ENCODE measurements at places on chromosomes 7 and 10. TPM values are rescaled to one million over a fixed set of nuclear protein-coding genes. Genes with fewer than 3 reads are reported as not detected.

The ITGB1 gene
- 45.1 TPM for total RNA-seq

The TAC1 gene
- not detected for total RNA-seq

The CD36 gene
- total RNA-seq: not detected

The CFAP43 gene
- total RNA-seq: not detected

The GHRHR gene
- not detected for total RNA-seq

The CALHM1 gene
- total RNA-seq: not detected

The ATOH7 gene
- not detected for total RNA-seq

The MEIG1 gene
- total RNA-seq: 0.79 TPM

The GJC3 gene
- total RNA-seq: 0.41 TPM

The ZNF239 gene
- 1.3 TPM for total RNA-seq

DNA sequence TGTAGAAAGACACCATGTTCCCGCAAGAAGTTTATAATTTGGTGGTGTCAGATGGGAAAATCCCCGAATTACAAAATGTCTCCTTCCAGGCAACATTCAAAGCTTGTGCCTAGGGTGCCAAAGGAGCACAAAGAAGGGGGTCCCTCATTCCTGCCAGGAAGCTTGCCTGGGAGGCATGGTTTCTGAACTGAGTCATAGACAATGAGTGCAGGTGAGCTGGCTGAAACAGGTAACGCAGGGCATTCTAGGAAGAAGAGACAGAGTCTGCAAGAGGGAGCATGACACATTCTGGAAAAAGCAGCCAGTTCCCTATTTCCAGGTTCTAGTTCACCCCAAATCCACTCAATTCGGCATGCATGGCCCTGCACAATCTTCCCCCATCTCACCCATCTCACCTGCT is 11.9 kb upstream of the CALU start:
- DNase-seq: no peak

GRCh38 chr7:35480806-35481205 is 214.1 kb downstream of the HERPUD2 start:
- no peak for DNase-seq

GRCh38 chr10:74223755-74224529 is 72.9 kb downstream of the ADK start:
- DNase-seq: peak; percentile 37

DNA sequence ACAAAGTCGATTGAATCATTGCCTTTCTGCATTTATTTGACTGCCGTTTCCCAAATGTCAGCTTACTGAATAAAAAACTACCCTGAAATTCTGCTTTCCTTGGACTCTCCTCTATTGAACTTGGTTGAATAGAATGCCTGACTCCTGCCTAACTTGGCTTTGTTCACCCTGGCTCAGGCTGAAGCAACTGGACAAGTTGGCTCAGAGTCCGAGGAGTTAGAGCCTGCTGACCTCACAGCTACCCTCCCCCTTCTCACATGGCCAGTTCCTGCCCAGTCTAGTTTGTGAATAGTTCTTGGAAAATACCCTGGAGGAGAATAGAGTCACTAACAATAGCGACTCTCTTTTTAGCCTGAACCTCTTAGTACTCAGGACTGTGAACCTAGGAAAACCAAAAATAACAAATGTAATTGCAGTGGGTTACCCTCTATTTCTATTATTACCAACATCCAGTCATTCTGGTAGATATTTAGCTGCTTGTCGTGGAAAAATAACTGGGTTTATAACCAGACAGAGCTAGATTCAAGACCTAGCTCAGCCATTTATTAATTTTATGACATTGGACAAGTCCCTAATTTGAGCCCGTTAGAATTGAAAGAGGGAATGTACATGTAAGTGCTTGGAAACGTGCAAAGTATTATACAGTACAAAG is 17.3 kb upstream of the NRBF2 start:
- DNase-seq: no peak

- DNase-seq: no peak
Observed at GRCh38 chr10:48428896-48429295, 122.4 kb downstream of the MAPK8 start.

GRCh38 chr7:11104578-11104977 is 130.9 kb downstream of the PHF14 start:
- no peak for DNase-seq

GRCh38 chr7:74020390-74020789 is 7.6 kb upstream of the ELN start:
- no peak for DNase-seq

DNA sequence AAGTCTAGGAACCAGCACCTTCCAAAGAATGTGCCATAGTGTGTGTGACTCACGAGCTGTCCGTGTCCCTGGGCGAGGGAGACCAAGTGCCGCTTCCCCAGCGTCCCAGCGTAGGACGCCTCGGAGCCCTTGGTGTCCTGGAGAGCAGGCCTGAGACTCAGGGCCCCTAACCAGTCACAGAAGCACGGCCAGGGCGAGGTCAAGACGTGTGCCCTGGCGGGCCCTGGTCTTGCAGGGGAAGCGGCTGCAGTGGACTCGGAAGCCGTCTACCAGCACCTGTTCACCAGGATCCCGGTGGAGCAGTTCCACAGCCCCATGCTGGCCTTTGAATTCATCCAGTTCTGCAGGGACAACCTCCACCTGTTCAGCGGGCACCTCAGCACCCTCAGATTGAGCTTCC is 10.6 kb downstream of the AP5Z1 start:
- DNase-seq: no peak

GRCh38 chr7:15703732-15704131 is 17.2 kb upstream of the MEOX2 start:
- DNase-seq: no peak

DNA sequence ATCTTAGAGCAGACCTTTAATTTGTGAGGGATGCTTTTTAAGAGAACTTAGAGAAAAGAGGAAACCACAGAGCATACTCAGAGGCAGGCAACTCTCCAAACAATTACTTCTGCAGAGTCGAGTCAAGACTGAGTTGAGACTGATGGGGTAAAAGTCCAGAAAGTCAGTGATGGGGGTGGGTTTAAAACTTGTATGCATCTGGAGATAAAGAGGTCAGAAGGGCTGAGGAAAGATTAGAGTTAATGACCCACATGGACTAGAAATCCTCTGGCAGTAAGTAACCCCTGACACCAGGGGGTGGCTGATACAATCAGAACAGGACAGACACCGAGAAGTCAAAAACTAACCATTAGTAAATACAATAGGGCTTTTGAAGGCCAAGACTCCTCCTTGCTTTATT is 42.4 kb upstream of the SEPTIN7 start:
- DNase-seq: peak; percentile 4

GRCh38 chr10:106608066-106608465 is 556.4 kb downstream of the SORCS1 start:
- DNase-seq: no peak

DNA sequence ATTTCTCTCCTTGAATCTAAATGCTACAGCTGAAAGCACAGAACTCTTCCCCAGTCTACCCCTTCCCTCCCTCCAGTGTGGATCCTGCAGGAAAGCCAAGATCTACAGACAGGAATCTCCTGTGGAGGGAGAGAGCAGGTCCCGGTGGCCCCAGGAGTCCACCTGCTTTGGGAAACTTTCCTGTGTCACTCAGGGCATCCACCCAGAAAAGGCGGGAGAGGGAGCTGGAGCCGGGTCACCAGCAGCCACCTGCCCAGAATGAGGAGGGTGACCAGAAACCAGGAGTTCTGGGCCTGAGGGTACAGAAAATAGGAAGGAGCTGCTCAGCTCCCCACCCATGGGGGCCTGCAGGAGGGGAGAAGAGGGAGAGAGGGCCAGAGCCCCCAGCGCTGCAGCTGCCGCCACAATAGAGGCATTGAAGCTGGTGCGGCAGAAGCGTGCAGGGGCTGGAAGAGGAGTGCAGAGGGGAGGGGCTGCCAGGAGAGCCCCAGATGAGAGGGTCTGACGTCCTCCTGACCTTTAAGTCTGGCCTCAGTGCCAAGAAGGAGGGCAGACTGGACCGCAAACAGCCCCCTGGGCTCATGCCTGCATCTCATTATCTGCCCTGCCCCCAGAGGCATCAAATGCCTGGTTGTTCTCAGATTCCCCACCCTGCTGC is 56.3 kb upstream of the TMEM72 start:
- DNase-seq: no peak

DNA sequence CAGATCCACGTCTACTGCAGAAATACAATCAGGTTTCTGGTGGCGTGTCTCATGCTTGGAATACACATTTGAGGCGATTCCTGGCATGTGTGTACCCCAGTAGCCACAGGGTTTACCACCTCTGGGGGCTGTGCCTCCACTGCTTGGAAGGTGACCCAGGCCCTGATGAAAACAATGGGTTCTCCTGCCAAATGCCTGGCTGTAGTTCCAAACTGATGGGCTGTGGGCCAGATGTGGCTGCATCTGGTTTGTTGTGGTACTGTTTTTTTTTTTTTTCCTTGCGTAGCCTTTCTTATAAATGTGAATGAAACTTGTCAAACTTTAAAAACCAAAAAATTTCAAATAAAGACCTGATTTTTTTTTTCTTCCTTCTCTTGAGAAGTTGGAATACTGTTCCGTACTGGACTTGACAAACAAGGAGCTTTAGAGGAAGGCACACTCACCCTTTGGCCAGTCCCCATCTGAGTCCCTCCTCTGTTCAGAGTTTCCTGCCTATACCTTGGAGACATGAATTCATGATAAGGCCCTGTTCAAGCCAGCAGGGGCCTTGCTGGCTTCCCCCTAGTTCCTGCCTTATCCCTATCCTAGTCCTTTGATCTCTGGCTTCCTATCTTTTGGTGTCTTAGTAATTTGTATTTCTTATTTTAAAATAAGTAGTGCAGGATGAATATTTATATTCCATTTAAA is 217.1 kb downstream of the PHTF2 start:
- no peak for DNase-seq

DNA sequence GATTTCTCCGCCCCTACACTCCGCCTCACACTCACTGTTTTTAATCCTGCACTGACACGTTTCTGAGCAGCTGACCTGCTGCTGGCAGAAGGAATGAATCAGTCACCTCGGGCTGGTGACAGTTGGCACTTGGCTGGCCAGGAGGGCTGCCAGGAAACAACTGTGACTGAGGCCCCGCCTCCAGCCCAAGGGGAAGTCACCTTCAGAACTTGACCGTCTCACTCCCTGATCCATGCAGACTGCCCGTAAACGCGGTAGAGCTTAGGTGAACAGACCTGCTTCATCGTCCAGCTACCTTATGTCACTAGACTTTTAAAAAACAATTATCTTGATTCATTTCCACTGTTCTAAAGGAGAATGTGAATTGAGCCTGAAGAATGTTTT is 107.5 kb downstream of the DOCK1 start:
- no peak for DNase-seq
